ENCODE measurements at places on chromosomes 11 and 22.

- no peak for DNase-seq
Measured at GRCh38 chr22:21959274-21960074, 6.8 kb upstream of the PPM1F start.

DNA sequence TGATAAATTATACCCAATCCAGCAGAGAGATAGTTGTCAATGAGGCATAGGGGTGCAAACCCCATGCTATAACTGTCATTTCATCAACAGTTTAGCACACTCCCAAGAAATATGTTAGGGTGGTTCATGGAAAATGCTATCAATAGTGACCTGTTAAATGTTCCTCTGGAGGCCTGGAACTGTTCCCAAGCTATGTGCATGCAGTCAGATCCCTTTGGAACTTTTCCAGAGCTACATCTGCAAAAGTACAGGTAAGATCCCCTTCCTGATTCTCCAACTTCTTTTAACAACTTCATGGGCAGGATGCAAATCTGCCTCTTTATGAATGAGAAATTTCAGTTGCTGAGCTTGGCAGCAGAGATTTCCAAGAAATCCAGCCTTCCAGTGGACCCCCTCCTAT lies 27.2 kb downstream of the ABTB2 start:
- no peak for DNase-seq

- DNase-seq = peak; percentile 58
Measured at GRCh38 chr11:65553301-65554001, 4.7 kb downstream of the LTBP3 start.

- DNase-seq = no peak
Measured at GRCh38 chr11:92826136-92826535, 143.3 kb upstream of the MTNR1B start.

DNA sequence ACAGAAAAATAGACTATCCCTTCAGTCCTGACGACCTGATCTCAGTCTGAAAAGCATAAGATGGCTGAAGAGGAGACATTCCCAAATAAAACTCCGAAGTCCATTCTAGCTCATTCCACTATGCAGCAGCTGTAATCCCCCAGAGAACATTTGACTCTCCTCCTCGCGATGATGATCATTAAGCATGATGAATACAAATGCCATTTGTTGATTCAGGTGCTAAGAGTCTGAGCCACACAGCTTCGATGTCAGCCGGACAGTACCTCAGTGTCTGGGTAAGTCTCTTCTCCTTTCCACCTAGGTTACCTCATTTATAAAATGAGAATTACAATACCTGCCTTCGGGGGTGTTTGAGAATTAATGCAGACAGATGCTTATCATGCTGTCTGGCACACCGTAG lies 94.8 kb downstream of the TENM4 start:
- no peak for DNase-seq

- no peak for DNase-seq
Measured at GRCh38 chr11:72954860-72955259, 140.6 kb downstream of the ATG16L2 start.

DNA sequence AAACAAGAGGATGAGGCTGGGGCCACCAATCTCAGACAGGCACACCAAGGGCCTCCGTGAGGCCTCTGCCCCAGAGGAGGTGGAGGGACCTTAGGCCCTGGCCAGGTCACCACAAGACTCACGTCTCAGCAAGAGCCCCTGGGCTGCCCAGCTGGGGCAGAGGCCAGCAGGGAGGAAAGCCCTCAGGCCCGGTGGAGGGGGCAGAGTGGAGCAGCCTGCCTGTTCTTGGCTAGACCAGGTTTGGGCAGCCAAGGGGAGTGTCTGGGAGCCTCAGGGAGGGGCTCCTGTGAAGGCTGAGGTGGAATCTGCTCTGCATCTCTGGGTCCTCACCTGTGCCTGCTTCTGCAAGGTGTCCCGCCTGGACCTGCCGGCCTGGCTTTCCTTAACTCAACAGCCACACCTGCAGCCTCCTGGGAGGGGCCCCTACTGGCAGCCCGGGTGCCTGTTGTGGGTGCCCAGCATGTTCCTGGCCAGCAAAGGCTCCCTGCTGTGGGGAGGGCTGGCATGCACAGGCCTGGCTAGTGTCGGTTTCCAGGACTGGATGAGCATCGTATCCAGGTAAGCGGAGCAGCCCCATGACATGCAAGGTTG lies 11.9 kb downstream of the TTLL12 start:
- DNase-seq = no peak

DNA sequence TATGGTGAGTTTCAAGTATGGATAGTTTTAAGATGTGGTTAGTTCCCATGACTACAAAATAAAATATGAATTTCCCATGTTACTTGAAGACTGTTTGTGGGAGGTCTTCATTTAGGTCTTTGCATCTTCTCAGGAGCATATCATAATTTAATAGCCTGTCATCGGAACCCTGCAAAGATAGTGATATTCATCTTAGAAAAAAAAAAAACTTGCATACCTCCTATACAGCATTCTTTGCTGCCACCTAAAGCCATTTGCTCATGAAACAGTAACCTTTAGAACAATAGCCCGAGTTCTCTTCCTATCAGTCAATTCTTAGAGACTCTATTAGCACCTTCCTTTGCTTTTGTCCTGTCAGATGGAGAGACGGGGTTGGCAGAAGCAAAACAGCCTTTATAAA lies 75.3 kb downstream of the ARFGAP2 start:
- DNase-seq = no peak

Data from effector CD4-positive, alpha-beta T cell (primary cell).